ENCODE measurements at places on chromosomes 11 and 22. TPM values are rescaled to one million over a fixed set of nuclear protein-coding genes. Genes with fewer than 3 reads are reported as not detected.

KCNJ1 gene
- not detected for total RNA-seq

DNA sequence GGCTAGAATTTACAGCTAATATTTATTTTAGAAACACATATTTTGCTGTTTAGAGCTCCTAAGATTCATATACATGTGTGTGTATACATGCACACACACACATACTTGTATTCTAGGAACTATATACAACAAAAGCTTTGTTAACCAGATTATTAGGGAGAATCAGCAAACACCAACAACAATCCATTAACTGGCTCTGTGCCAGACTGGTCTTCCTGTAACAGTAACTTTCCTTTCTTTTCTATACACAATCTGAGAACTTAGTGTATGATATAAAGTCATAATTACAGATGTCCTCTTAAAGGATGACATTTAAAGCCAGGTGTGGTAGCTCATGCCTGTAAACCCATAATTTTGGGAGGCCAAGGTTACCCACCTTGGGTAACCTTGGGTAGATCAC lies 49.5 kb upstream of the CLNS1A start:
- no peak for DNase-seq

MS4A1 gene
- 9.0 TPM for total RNA-seq

DNA sequence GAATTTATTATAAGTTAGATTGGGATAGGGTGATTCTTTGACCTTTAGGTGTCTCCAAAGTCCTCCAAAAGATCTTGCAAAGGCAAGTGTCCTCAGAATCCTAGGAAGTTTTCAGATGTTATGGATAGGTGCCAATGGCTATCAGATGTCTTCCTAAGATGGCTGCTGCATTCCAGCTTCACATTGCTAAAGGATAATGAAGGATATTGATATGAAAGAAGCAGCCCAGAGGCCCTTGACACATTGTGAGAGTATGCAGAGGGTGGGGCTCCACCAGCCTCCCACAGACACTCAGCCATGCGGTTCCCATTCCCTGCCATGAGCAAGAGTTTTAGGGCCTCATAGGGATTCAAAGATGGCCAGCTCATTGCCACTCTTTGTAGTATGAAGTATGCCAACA lies 22.3 kb upstream of the GLYATL2 start:
- DNase-seq = no peak

GRCh38 chr11:64251753-64252002 lies 348 bp downstream of the PLCB3 start:
- no peak for DNase-seq

DNA sequence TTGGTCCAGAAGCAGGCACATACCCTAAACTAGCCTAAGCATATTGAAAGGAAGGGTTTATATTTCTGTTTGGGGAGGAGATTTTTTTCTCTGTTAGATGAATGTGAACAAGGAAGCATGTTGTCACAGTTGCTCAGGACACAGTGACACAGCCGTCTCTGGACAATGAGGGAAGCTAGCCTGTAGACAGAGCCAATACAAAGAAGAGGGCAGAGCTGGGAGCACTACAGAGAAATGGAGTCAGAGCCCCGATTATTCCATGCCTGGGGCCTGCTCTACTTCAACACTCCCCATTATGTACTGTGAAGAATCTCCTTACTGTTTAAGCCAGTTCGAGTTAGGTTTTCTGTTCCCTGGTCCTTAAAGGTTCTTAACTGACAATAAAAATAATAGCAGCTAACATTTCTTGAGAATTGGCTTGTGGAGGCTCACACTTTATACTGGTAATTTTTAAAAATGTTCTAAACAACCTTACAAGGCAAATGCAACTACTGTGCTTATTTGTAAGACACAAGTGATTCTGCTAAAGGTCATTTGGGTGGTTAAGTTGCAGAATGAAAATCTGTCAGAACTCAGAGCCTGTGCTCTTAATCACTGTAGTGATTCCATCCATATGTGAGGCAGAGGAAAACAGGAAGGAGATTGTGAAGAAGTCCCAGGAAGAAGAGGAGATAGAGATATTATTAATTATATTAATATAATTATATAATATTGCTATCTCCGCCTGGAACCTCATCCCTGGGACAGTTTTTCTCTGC lies 58.8 kb upstream of the RRAS2 start:
- DNase-seq = no peak

APOL3 gene
- total RNA-seq = 146 TPM

TMEM86A gene
- total RNA-seq = 1.4 TPM

CEP126 gene
- total RNA-seq = 1.5 TPM

DNA sequence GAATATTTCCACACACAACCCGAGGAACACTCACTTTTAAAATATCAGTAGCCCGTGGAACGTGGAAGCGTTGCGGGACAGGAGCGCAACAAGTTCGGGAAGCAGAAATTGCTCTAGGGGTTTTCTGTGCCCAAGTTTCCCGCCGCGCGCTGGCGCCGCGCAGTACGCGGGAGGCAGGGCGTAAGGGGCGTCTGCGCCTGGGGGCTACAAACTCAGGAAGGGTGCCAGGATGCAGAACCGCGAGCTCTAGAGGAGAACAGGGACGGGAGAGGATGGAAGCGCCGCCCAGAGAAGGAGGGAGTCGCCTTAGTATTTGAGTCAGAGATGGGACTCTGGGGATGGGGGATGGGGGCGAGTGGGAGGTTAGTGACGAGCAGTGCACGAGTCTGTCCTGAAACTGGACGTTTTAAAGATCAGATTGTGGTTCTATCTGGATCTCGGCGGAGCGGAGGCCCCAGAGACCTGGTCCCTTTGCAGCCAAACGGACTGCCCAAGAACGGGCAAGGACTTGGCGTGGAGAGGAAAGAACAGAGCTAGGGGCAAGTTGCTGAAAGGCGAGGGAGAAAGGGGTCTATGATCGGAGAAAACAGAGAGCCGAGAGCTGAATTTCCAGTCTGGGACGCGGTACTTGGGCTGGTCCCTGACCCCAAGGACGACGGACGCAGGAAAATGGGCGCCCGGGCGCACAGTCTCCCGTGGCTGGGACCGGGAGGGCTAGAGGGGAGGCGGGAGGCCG lies 4.7 kb downstream of the BSX start:
- no peak for DNase-seq

SOX6 gene
- total RNA-seq = not detected

DNA sequence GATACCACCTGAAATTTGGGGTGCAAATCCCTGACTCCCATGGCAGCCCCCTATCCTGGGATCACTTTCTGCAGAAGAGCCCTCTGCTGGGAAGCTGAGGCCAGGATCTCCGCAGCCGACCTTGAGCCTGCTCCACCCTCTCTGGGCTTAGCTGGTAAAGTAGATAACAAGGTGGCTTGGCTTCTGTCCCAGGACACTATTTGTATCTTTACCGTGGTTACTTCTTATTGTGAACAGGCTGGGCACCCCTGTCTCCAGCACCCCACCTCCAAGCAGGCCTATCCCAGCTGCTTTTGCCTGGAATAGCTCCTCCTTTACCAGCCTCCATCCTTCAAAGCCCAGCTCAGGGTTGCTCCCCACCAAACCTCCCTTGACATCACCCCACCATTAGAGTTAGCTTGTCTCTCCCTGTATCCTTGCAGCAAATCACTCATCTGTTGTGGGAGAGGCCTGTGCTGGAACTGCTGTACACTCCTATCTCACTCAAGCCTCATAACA lies 35.2 kb upstream of the P2RY2 start:
- DNase-seq = no peak

TIGD3 gene
- total RNA-seq = 0.97 TPM

LRRC56 gene
- total RNA-seq = 4.7 TPM

GRCh38 chr11:17432002-17432401 lies 43.5 kb upstream of the KCNJ11 start:
- DNase-seq = no peak

- DNase-seq = no peak
These were observed 168.8 kb downstream of the RCN1 start for GRCh38 chr11:32259641-32260081.

A4GALT gene
- total RNA-seq = not detected

RTN3 gene
- 51.1 TPM for total RNA-seq

GRCh38 chr11:46336563-46337180 lies 10.6 kb upstream of the DGKZ start:
- DNase-seq = no peak

DNA sequence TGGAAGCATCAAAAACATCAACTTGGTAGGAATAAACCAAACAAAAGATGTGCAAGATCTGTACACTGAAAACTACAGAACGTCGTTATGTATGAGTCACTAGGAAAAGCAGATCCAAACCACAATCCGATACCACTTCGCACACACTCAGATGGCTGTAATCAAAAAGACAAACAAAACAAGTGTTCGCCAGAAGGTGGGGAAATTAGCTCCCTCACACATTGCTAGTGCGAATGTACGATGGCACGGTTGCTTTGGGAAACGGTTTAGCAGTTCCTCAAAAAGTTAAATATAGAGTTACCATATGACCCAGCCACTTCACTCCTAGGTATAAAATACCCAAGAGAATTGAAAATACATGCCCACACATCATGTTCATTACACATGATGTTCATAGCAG lies 14.8 kb upstream of the CARD10 start:
- DNase-seq = no peak

NPAS4 gene
- 0.23 TPM for total RNA-seq

- DNase-seq = no peak
These were observed 78.3 kb downstream of the CTTN start for GRCh38 chr11:70476669-70477068.

- DNase-seq = no peak
These were observed 97.1 kb downstream of the ADAMTS15 start for GRCh38 chr11:130545449-130546072.

LARGE2 gene
- total RNA-seq = 2.5 TPM

DNA sequence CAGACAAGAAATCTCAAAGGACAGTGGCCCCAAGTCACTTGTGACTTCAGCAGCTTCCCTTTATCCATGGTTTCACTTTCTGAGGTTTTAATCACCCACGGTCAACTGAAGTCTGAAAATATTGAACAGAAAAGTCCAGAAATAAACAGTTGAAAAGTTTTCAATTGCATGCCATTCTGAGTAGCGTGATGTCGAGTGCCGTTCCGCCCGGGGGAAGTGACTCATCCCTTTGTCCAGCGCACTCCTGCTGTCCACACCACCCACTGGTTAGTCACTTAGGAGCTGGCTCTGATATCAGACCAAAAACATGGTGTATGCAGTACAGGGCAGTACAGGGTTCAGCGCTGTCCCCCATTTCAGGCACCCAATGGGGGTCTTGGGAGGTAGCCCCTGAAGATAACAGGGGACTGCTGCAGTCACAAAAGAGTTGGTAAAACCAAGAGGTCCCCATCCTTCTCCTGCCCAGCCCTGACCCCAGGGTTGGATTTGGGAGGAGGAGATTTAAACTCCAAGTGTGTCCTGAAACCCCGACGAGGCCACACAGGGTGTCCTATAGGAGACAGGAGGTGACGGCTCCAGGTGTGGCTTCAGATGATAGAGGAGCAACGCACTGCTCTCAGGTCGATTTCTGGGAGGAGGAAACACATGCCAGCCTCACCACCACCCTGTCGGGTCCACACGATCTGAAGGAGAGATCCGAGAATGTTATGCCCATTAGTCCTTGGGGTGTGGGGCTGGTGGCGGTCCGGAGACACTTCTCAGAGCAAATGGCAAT lies 390.1 kb downstream of the CTTN start:
- no peak for DNase-seq

GRCh38 chr22:49566693-49567092 lies 261.0 kb downstream of the BRD1 start:
- no peak for DNase-seq

DNA sequence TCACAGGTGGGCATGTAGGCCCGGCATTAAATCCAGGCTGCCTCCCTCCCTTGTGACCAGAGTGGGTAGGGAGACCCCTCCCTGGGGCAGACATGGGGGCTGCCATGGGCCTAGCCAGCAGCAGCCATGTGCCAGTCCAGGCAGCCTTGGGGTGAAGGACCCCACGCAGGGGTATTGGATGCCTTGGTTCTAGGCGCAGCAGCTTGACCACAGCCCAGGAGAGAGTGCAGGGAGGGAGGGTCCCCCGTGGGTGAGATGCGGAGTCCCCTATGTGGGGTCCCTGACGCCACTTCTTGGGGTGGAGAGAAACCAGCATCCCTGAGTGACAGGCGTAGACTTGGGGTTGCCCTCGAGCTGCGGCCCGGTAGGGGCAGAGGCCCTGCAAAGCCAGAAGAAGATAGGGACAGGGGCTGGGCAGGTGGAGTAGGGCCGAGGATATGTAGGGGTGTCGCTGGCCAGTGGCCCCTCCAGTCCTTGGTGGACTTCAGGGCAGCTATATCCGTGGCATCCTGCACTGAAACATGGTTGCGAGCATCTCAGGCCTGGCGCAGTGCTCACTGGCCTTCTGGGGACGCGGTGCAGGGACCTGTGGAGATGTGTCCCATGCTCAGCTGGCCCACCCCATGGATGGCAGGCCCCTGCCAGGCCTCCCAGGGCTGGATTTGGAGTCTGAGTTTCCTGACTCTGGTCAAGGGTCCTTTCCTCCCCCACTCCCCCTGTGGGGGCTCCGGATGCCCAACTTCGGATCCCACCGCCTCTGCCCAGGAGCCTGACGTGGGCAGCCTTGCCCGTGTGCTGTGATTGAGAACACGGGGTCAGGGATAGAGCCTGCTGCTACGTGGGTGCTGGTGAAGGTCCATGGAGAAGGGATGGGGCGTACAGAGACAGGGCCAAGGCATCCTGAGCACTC lies 1179.8 kb downstream of the BRD1 start:
- DNase-seq = no peak

DNA sequence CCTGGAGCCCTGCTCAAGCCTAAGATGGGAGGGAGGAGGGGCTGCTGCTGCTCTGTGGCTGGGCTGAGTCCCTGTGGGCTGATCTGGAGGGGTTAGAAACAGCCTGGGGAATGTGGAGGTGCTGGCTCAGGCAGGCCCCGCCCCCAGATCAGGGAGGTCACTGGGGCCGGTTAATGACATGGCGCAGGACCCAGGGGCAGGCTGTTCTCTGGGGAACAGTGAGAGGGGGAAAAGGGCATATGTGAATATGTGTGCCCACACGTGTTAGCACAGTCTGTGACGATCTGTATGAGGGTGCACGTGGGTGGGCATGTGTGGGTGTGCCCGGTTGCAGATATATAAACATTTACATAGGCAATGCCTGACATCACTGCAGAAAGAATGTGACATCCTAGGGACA lies 143.5 kb downstream of the MIAT start:
- DNase-seq = no peak

- DNase-seq = peak; percentile 84
These were observed 27.3 kb downstream of the ARHGEF17 start for GRCh38 chr11:73335204-73335923.

RAG2 gene
- total RNA-seq = not detected

SEPTIN3 gene
- total RNA-seq = 0.31 TPM

DNA sequence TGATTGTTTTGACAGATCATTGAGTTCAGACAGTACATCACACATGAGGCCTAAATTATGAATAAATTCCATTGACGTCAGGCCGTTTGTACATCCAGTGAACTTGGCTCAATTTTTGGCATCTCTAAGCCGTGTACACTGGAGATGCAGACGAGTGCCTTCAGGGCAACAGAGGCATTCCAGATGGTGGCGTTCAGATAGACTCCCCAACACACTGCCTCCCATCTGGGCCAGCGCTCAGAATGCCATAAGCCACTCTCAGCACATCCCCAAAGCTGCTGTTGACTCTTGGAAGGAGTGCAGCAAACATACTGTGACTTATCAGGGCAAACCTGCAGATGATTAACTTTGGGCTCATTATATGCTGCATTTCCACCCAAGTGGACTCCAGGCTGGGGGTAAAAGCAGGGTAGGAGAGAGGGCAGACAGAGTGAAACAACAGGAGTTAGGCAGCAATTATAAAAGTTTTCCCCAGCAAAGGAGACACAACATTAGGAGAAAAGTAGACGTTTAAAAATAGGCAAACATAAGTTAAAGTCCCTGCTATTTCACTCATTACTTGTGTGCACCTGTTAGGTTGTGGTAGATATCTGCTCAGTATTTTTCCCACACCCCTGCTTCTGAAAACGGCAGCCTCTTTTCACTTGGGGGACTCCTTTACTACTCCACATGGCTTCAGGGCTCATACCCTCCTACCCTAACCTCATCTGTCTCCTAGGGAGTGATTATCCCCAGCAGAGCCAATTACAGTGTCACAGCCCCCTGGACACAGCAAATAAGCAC lies 60.2 kb upstream of the PDE3B start:
- no peak for DNase-seq

INCENP gene
- 142 TPM for total RNA-seq

All from activated naive CD8-positive, alpha-beta T cell treated with anti-CD3 and anti-CD28 coated beads, Interleukin-2, amount 10 ng/mL, durations not matched to agents 7 days and 5 days (primary cell).